Stimulated activated CD4-positive, alpha-beta T cell treated with anti-CD3 and anti-CD28 coated beads, Interleukin-2, amount 100 ng/mL, for 4 hours (primary cell): ENCODE measurements at places on chromosomes 1 and 21.

- no peak for DNase-seq
Measured at GRCh38 chr21:38658511-38658910, 147.2 kb upstream of the ETS2 start.

DNA sequence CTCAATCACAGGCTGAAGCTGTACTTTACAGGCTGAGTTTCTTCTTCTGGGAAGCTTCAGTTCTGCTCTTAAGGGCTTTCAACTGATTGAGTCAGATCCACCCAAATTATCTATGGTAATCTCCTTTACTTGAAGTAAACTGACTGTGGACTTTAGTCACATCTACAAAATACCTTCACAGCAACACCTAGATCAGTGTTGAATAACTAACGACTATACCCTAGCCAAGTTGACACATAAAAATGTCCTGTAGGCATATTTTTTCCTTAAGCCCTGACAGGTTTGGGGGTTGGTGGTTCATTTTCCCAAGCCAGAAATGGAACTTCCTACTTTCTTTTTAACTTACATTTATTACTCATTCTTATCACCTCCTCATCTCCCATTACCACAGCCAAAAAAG is 42.9 kb upstream of the PRKACB start:
- no peak for DNase-seq

- DNase-seq, result peak; percentile 51
Measured at GRCh38 chr1:61076728-61077675, 5.4 kb upstream of the NFIA start.

- no peak for DNase-seq
Measured at GRCh38 chr1:235423214-235423652, 56.0 kb downstream of the TBCE start.

GRCh38 chr1:78549331-78549730 is 58.6 kb downstream of the PTGFR start:
- no peak for DNase-seq

DNA sequence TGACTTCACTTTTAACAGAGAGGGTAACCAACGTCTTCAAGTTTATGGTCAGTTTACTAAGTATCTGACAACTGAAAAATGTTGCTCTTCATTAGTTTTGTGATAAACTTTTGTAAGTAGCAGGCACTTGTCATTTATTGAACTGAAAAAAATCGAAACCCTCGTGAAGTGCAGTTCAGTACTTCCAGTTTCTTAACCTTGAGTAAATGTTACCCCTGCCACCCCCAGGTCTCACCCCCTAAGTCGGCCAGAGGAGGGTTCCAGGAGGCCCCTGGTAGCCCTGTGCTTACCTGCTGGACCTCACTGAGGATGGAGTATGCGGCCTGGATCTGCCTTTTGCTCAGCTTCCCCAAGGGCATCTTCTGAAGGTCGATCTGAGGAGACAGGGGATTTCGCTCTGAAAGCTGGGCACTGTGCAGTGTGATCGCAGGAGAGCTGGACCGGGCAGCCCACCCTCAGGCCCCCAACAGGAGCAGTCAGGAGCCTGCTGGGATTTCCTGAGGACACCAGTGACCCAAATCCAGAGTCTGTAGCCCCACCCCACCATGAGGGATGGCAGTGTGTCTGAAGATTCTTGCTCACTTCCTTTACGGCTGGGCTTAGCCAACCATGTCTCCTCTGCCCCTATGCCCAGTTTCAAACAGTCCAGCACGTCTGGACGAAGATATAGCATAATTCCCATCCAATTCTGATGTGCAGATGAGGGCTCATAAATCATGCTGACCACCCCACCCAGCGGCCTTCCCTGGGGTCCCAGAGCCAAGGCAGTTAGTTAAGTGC is 37.6 kb downstream of the PARP1 start:
- DNase-seq, result no peak

GRCh38 chr1:65174585-65174984 is 26.6 kb downstream of the AK4 start:
- DNase-seq, result no peak

DNA sequence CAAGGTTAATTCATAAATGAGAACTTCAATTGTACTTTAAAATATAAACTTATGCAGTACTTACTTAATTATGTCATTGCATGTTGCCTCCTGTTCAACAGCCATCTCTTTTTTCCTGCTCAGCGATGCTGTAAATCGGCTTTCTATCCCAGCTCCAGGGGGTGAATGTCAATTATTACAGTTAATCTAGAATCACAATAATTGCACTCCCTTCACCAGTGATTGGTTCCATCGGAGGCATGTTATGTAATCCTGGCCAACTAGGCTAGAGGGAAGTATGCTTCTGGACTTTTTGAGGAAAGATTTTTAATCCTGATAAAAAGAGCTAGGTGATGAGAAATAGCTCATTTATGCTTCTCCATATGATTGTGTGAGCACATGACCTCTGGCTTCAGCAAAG is 53.8 kb upstream of the SGIP1 start:
- no peak for DNase-seq

DNA sequence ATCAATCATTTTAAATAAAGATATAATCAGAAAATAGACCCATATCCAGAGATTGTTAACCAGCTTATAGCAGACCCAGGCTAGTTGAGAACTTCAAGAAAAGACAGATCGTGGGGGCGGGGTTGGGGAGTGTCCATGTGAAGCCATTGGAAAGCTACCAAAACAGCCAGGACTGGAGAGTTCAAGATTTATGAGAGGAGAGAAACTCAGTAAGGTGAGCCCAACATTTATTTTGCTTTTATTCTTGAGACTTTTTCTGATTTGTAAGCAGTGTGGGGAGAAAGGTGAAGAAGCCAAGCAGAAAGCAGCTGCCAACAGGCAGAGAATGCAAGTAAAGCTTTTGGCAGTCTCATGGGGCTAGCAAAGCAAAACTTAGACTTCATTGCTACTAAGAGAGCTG is 179.9 kb downstream of the VPS13D start:
- DNase-seq, result no peak

DNA sequence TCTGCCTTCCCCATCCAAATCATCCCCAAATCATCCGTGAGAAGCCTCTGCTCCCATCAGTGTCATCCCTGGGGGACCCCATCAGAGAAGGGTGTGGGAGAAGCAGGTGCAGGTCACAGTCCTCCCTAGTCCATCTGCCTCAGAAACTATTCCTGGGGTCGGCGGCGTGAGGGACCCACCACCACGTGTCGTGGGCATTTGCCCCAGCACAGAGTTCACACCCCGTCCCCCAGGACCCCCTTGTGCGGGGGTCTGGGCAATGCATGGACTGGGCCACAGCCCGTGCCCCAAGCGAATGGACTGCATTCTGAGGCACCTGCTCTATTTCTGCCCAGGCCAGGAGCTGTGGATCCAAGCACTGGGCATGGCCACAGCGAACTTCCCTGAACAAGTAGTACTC is 38.4 kb downstream of the ATF3 start:
- DNase-seq, result no peak

DNA sequence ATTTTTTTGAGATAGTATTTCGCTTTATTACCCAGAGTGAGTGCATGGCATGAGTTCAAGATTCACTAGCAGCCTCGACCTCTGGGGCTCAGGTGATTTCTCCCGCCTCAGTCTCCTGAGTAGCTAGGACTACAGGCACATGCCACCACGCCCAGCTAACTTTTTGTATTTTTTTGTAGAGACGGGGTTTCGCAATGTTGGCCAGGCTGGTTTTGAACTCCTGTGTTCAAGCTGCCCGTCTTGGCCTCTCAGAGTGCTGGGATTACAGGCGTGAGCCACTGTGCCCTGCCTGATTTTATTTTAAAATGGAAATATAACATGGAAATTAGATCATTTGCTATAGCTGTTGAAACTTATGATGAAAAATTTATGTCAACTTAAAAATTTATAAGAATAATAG is 30.1 kb downstream of the RTCA start:
- no peak for DNase-seq

- no peak for DNase-seq
Measured at GRCh38 chr1:186207391-186208085, 167.5 kb downstream of the TPR start.

- no peak for DNase-seq
Measured at GRCh38 chr1:227562037-227562436, 1.3 kb upstream of the ZNF678 start.

- DNase-seq, result no peak
Measured at GRCh38 chr1:185808631-185809030, 74.4 kb downstream of the HMCN1 start.

DNA sequence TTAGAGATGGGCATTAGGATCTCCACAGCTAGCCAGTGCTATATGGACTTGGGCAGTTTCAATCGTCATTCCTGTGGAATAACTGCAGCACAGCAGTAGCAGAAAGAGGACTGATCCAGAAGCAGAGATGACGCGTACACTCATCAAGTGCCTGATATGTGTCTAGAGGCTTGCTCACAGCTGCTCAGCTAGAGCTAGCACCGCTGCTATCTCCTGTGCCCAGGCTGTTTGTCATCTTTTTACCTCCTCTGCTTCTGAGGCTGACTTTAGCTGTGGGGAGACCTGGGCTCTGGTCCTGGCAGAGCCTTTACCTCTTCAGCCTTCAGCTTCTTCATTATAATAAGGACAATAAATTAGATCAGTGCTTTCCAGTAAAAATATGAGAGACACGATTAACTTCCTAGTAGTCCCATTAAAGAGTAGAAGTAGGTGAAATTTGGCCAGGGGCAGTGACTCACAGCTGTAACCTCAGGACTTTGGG is 5.3 kb downstream of the TENT5C start:
- DNase-seq, result no peak

DNA sequence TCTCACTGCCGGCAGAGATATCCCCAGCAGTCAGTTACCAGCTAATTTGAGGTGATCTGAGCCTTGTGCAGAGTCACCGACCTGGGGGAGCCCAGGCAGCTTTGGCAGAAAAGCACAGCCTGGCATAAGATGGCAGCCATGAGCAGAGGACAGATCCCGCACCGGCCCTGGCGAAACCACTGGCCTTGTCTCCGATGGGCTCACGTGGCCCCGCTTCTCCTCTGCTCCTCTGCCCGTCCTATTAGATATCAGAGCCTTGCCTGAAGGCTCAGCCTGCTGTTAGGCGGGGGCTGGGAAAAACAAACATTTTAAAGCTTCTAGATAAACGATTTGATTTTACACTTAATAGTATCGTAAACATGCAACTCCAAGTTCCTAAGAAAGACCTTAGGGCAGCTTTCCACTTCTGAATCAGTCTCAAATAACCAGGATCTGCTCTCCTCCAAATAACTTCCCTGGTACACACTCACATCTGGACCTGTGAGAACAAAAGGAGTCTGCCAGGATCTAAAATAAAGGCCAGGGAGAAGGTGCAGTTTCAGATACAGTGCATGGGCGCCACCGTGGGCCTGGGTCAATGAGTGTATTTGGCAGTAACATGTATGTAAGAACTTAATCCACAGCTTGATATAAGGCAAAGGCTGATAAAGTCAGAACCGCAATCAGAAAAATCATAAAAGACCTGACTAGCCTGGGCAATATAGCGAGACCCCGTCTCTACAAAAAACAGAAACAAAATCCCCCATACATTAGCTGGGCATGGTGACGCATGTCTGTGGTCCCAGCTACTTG is 10.0 kb downstream of the EDARADD start:
- no peak for DNase-seq

DNA sequence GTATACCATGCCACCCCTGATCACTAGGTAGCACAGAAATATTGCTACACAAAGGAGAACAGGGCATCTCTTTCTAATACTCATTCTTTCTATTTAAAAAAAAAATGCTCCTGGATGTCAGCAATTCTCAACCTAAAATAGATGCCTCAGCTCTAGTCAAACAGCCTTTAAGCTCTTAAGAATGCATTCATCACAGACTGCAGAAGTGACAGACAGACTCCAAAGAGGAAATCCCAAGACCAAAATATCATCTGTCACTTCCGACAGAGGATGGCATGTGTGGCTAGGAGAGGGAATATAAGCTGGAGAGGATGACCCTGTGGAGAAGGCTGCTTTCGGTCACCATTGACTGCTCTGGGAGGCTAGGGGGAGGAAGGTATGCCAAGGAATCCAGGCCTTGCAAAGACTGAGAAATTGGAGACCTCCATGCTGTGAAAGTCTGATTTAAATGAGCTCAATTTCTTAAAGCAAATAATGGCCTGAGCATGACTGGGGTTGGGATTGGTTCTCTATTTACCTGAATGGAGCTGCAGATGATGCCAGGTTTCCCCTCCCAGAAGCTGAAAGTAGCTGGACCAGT is 277.4 kb downstream of the BRINP2 start:
- DNase-seq, result no peak

DNA sequence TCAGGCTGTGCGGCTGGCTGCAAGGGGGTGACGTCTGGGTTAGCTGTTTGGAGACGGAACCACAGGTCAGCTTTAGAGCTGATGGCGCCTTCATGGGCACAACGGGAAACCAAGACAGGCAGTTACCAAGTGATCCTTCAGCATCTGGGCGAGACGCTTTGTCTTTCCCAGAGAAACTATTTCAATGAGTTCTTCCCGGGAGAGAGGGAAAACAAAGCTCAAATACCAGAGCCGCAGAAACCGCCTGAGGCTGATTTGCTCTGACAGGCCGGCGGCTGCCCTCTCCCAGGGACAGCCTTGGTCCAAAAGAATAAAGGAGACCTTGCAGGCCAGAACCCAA is 76.5 kb downstream of the CD58 start:
- no peak for DNase-seq

DNA sequence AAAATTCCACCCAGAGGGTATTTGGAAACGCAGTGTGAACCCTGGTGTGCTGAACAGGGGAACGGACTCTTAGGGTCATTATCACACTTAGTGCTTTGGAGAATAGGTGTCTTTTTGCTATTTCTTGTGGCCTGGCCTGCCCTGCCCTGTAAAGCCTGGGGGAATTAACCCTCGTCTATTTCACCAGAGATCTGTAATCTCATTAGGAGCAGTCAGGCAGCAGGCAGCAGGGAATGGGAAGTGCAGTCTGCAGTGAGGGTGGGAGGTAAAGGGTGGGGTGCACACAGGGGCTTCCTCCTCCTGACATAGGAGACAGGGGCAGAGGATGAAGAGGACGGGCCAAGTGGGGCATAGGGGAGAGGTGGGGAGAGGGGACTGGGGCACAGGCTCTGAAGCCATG is 1.1 kb upstream of the SLC1A7 start:
- DNase-seq, result no peak

- no peak for DNase-seq
Measured at GRCh38 chr1:245160288-245160687, 5.5 kb downstream of the KIF26B start.

- DNase-seq, result no peak
Measured at GRCh38 chr1:50497007-50497406, 73.8 kb upstream of the DMRTA2 start.

DNA sequence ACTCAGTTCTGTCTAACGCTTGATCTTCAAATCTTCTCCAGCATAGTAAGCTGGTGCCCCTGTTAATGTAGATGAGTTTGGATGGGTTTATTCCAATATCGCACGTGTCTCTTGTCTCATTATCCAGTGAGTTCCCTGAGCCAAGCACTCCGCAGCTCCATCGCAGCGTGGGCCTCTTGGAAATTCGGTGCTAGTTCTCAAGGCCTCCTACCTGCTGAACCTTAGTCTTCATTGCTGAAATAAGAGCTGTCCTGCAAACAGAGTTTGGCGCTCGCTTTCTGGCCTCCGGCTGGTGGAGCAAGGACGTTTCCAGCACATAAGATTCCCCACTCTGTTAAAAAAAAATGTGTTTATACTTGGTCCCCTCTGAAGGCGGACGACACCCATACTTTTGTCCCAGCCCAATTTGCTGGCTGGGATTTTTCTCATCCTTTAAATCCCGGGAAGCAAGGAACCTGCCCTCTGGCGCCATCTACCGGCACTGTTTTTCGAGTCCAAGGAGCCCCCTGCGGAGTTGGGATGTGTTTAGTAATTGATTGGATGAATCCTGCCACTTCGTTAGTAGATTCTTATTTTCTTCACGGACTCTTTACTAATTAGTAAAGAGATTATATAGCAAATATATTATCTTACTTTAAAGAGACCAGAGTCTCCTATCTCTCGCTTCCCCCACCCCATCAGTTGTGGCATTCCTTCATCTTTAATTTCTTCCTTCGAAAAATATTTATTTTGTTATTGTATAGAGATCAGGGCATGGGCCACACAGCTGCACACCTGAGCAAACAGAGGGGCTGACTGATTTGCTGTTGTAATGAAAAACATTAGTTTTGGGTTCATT is 14.7 kb downstream of the JUN start:
- no peak for DNase-seq
